ENCODE measurements at places on chromosomes 1 and 21.

GRCh38 chr1:109716121-109716520 is 4.1 kb downstream of the GSTM5 start:
- no peak for DNase-seq

DNA sequence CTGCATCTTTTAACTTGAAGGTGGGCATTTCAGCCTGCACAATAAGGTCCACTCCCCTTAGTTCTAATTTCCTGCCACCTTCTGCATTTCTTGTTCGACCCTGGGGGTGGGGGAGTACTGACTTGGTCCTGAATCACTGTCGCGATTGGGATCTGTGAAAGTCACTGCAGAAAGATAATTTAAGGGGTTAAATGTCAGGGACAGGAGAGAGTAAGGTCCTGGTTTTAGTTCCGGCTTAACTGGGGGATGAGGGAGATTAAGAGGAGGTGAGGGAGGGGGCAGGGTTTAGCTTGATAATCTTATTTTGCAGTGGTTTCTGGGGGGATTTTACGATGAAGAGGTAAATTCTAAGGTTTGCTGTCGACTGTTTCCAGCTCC is 128.1 kb downstream of the MRPS6 start:
- DNase-seq = no peak

- DNase-seq = no peak
Observed at GRCh38 chr1:149986486-149987296, 23.8 kb downstream of the OTUD7B start.

DNA sequence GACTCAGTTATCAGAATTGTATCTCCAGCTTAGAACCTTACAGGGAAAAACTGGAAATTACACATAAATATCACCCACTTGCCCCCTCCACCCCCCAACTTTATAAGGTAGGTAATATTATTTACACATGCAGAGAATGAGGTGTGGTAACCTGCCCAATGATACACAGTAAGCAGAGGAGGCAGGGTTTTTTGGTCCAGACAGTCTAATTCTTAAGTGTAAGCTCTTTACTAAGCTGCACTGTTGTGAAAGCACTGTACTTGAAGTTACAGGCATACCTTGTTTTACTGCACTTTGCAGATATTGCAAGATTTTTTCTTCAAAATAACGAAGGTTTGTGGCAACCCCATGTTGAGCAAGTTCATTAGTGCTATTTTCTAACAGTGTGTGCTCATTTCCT is 24.8 kb upstream of the MYOCOS start:
- DNase-seq = no peak

All from GM12891 (cell line).